KBM-7 (cell line): ENCODE measurements at places on chromosomes 16 and 17.

DNA sequence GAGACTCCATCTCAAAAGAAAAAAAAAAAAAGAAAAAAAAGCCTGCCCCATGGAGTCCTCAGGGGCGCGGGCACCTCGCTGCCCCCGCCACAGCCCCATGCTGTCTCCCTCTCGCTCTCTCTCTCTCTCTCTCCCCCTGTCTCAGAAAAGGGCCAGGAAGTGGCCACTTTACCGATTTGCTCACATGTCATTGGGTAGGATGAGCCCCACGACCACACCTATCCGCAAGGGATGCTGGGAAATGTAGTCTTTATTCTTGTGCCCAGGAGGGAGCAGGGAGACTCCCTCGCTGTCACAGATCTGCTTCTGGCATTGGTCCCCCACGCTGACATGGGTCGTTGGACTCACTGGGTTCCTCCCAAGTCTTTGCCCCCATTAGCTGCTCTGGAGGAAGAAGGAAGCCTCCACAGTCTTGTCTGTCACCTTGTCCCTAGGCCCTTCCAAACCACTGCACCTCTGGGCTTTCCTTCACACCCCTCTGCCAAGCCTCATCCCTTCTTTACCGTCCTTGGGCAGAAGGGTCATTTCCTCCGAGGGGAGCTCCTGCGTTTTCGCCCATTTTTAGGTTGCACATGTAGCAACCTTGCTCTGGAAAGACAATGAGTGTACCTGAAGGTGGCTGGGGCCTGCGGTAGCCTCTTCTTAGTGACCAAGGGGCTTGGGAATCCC lies 6.9 kb upstream of the GJD3 start:
- DNase-seq, result peak; percentile 26

DNA sequence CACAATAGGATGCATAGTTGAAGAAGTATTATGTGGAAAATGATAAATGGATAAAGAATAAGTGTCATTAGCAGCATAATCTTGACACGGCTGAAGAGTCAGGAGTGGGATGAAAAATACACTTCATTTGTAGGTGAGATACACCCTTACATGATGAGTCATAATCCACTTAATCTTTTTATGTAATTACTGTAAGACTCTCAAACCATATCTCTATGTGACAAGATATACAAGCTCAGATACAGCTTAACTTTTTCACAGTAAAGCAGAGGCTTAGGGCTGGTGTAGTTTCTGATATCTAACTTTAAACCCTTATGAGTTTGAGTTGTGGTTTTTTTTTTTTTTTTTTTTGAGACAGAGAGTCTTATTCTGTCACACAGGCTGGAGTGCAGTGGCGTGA lies 101.2 kb downstream of the FTO start:
- no peak for DNase-seq

DNA sequence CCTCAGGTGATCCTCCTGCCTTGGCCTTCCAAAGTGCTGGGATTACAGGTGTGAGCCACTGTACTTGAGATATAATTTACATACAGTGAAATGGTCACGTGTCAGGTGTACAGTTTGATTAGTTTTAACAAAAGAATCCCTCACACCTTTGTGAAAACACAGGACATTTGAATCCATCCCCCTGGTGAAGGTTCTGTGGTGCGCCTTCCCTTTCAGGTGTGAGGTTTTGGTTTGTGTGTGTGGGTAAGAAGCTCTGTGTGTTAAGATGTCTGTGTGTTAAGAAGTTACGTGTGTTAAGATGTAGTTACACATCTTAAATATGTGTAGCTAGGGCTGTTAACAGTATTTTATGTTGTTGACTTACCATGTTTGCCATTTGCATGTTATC lies 4.4 kb downstream of the SEC14L1 start:
- DNase-seq, result no peak

- DNase-seq, result no peak
These were observed 51.4 kb upstream of the ARHGAP44 start for GRCh38 chr17:12737740-12738469.

GRCh38 chr17:82487910-82488309 lies 29.4 kb downstream of the NARF start:
- no peak for DNase-seq

- DNase-seq, result no peak
These were observed 61.0 kb upstream of the ELAC2 start for GRCh38 chr17:13078591-13079385.

GRCh38 chr16:84378567-84378966 lies 10.2 kb downstream of the ATP2C2 start:
- DNase-seq, result no peak

- DNase-seq, result no peak
These were observed 28.0 kb upstream of the MTSS2 start for GRCh38 chr16:70713824-70714223.

- DNase-seq, result no peak
These were observed 24.2 kb upstream of the ABCA9 start for GRCh38 chr17:69084911-69085310.

GRCh38 chr17:80474231-80474960 lies 2.0 kb downstream of the NPTX1 start:
- peak; percentile 88 for DNase-seq

DNA sequence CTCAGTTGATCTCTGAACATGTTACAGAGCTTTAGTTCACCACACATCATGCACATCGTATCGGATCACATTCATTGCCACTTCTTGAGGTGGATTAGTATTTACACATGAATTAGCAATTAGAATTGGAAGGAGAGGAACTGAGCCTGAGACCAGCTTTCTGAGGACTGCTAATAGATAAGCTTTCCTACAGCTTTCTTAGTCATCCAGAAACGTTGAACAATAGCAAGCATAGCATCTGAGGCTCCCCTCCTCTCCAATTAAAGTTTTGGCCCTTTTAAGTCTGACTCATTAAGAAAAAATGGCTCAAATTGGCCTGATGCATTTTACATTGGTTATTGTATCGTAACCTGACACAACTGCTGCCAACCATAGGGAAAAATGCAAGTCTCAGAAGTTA lies 1130.4 kb downstream of the CDH8 start:
- no peak for DNase-seq

DNA sequence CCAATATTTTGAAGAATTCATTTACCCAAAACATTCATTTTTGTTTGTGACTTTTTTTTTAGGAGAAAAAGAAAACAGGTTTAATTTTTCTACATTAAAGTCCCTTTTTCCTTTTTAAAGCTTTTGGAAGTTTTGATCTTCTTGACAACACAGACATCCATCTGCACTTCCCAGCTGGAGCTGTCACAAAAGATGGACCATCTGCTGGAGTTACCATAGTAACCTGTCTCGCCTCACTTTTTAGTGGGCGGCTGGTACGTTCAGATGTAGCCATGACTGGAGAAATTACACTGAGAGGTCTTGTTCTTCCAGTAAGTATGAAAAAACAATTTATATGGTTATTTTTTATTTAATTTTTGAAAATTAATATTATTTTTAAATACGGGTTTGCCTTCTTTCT lies 37.2 kb downstream of the SIAH1 start:
- no peak for DNase-seq

- peak; percentile 88 for DNase-seq
These were observed 178.7 kb downstream of the SEC14L1 start for GRCh38 chr17:77319211-77320043.

- DNase-seq, result no peak
These were observed 491.6 kb downstream of the CDH13 start for GRCh38 chr16:83118365-83118764.

DNA sequence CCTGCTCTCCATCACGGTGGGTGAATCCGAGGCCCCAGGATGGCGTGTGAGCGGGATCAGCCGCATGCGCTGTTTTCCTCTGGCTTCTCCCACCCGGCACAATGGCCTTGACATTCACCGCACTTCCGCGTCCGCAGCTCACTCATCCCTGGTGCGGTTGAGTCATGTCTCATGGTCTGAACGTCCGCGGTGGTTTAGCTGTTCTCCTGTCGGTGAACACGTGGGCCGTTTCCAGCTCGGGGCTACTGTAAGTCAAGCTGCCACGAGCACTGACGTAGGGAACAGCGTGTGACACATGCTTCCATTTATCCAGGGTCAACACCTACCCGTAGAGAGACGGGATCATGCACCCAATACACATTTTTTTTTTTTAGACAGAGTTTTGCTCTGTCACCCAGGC lies 15.3 kb upstream of the CACNA1H start:
- DNase-seq, result peak; percentile 76

DNA sequence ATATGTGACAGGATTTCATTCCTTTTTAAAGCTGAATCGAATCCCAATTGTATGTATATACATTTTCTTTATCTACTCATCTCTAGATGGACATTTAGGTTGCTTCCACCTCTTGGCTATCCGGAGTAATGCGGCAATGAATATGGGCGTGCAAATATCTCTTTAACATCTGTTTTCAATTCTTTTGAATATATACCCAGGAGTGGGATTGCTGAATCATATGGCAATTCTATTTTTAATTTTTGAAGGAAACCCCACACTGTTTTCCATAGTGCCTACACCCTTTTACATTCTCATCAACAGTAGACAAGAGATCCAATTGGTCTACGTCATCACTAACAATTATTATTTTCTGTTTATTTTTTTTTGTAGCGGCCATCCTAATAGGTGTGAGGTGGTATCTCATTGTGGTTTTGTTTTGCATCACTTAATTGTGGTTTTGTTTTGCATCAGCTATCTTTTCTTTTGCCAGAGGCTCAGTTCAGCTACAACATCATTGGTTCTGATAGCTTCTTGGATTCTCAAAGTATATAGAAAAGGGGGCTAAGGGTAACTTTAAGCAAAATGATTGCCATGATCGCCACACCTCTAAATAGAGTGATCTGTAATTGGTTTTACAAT lies 25.6 kb upstream of the MAP2K6 start:
- DNase-seq, result no peak

GRCh38 chr16:48184681-48185080 lies 28.9 kb upstream of the ABCC12 start:
- DNase-seq, result no peak

- DNase-seq, result no peak
These were observed 106.2 kb downstream of the GRIN2A start for GRCh38 chr16:10076037-10076436.
